ENCODE measurements at places on chromosomes 1 and 21. TPM values are rescaled to one million over a fixed set of nuclear protein-coding genes. Genes with fewer than 3 reads are reported as not detected.

Gene CCDC17
- total RNA-seq: not detected

- DNase-seq: no peak
These were observed 736 bp upstream of the ZMPSTE24 start for GRCh38 chr1:40257313-40257687.

- no peak for DNase-seq
These were observed 21.3 kb downstream of the FAM20B start for GRCh38 chr1:179046808-179047635.

- DNase-seq: no peak
These were observed 299.6 kb downstream of the NPHP4 start for GRCh38 chr1:5692664-5693063.

GRCh38 chr1:203676455-203676854, 49.8 kb downstream of the ATP2B4 start:
- DNase-seq: no peak

GRCh38 chr1:214637722-214638458, 34.9 kb downstream of the CENPF start:
- peak; percentile 30 for DNase-seq

Measured in Caki2 (cell line).